ENCODE measurements at places on chromosomes 11 and 22. TPM values are rescaled to one million over a fixed set of nuclear protein-coding genes. Genes with fewer than 3 reads are reported as not detected.

DNA sequence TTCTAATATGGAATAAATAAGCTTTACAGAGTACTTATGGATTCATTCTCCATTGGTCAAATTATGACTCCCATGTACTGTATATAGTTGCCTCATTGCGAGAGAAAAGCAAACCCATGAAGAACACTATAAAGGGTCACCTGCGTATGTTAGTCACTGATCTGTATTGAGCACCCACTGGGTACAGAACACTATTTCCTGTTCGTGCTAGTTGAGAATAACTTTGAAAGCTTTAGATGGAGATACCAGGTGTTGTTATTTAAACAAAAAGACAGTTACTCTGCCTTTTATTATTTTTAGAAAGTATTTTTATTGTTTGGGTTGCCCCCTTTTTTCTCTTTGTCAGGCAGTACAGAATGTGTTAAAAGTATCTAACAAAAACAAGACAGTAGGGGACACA is 79.9 kb downstream of the DEUP1 start:
- no peak for DNase-seq

GRCh38 chr11:86644291-86644690 is 28.1 kb downstream of the ME3 start:
- no peak for DNase-seq

The CRYBA4 gene
- total RNA-seq, result not detected

The BARX2 gene
- not detected for total RNA-seq

The SLC37A2 gene
- total RNA-seq, result 0.17 TPM

Data from NCI-H460 (cell line).